ENCODE measurements at places on chromosomes 7 and 10.

GRCh38 chr10:62047960-62048383 is 146.5 kb downstream of the ARID5B start:
- DNase-seq, result no peak

- no peak for DNase-seq
Observed at GRCh38 chr10:131885391-131886165, 15.2 kb upstream of the PPP2R2D start.

- no peak for DNase-seq
Observed at GRCh38 chr10:79061441-79062315, 7.1 kb upstream of the ZMIZ1 start.

DNA sequence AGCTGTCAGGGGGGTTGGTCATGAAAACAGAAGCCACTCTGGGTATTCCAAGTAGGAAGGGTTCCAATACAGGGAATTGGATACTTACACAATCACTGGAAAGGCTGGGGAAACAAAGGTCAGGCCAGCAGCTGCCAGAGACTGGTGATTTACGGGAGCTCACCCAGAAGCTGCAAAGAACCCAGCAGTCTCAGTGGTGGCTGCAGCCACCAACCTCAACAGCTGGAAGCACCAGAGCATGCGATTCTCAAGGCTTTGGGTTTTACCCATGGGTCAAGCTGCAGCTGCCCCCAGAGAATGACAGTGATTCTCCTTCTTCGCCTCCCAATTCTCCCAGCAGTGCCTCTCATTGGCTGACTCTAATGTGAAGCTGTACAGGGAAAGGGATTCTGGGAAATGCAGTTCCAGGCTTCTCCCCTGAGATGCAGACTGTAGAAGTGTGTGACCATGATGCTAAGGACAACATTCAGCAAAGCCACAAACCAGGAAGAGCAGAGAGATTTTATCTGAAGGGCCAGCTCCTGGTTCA is 107.2 kb upstream of the TCF7L2 start:
- no peak for DNase-seq

DNA sequence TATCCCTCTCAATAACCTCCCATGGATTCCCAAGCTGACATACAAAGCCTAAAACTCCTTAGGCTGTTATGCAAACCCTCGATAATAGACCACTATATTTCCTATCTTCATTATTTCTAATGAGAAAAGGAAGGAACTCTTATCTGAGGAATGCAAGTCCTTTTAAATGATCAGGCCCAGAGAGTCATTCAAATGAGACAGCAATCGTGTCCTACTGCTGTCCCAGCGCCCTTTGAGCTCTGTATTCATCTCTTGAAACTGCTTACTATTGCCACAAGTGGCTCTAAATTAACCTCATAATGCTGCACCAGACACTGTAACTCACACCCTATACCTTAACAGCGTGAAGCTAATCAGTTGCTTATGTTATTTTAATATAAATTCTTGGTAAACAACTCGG is 182.1 kb upstream of the NAMPT start:
- DNase-seq, result no peak

Data from NCI-H1092 (cell line).